ENCODE measurements at places on chromosomes 12 and 14.
A peak's percentile ranks its signal among the peaks of the same experiment; 100 is the strongest.

DNA sequence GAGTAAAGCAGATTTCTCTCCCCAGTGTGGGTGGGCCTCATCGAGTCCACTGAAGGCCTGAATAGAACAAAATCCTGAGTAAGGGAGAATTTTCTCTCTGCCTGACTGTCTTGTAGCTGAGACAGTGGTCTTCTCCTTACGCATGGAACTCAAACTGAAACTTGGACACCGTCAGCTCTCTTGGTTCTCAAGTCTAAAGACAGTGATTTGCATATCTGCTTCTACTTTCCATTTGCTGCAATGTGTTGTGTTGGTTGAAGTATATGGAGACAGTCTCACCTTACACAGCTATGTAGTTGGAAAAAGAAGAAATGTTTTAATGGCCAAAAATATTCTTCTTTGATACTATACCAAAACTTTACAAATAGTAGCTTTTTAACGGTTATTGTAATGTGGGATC lies 160.2 kb upstream of the LMNTD1 start:
- no peak for DNase-seq

DNA sequence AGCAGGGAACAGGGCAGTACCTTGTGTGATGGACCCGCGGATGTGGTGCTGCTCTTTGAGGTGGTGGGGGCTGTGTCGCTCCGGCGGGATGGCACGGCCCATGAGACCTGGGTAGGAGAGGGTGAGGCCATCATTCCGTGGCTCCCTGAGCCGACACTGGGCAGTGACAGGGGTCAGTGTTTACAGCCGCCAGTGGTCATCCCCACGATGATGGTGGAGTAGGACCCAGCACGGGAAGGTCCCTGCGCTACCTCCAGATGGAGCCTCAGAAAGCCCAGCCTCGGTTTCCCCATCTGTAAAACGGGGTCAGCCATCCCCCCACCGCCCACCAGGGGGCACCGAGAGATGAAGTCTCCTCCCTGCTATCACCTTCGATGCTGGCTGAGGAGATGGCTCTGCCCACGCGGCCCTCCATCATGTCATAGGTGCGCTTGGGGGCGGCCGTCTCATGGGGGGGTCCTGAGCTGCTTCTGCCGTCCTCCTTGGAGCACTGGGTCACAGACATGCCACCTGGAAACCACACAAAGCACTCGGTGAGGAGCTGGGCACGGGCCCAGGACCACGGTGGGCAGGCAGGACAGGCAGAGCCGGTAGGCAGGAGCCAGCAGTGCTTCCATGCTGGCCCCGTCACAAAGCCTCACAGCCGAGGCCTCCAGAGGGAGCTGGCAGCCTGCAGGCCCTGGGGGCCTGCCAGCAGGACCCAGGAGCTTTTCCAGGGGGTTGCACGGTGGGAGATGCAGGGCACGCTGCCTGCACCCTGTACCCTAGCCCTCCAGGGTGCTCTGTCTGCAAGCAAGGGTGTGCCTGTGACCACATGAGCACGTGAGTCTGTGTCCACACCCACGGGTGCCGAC lies 53.1 kb downstream of the RFLNA start:
- peak; percentile 19 for DNase-seq

- no peak for DNase-seq
These were observed 194.7 kb downstream of the BCL11B start for GRCh38 chr14:99077076-99077843.

GRCh38 chr12:68239309-68239982 lies 13.8 kb upstream of the IL26 start:
- no peak for DNase-seq

DNA sequence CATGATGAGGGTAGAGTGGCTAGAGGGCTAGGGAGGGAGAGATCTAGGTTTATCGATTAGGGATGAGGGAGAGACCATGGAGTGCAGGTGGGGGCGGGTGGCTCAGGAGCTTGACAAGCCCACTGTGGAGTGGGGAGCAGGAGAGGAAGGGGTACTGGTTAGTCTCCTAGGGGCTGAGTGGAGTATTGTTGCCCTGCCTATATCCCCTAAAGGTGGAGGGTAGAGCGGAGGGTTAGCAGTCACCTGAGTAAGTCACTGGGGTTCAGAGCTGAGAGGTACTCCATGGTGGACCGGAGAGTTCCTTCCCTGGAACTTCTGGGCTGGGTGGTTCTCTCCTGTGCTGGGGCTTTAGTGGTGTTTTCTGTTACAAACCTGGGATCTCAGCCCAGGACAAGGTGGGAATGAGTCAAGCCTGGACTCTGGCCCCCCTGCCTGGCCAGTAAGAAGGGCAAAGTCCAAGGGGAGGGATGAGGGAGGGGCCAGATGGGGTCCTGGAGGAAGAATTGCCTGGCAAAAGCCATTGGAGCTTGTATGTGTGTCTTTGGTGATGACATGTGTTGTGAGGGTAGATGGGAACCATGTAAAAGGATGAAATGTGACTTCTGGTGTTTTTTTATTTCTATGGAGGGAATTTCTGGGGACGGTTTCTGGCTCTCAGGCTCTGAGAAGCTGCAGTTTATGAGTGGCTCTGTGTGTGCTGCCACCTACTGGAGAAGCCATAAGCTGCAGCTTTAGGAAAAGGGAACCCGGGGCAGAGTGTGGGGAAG lies at the start of gene CIDEB:
Gene CIDEB, minus strand, starts transcription at position 403 of the 767 bp plus-strand sequence. Its CDS starts 119 bp downstream, at position 284.
- peak; percentile 83 for DNase-seq

- DNase-seq, result no peak
These were observed 38.4 kb downstream of the LRP6 start for GRCh38 chr12:12228402-12228801.

Data from CD4-positive, alpha-beta T cell (primary cell).